ENCODE measurements at places on chromosomes 7 and 10. TPM values are rescaled to one million over a fixed set of nuclear protein-coding genes. Genes with fewer than 3 reads are reported as not detected.

HMX2 gene
- not detected for total RNA-seq

GLI3 gene
- 15.6 TPM for total RNA-seq

DNA sequence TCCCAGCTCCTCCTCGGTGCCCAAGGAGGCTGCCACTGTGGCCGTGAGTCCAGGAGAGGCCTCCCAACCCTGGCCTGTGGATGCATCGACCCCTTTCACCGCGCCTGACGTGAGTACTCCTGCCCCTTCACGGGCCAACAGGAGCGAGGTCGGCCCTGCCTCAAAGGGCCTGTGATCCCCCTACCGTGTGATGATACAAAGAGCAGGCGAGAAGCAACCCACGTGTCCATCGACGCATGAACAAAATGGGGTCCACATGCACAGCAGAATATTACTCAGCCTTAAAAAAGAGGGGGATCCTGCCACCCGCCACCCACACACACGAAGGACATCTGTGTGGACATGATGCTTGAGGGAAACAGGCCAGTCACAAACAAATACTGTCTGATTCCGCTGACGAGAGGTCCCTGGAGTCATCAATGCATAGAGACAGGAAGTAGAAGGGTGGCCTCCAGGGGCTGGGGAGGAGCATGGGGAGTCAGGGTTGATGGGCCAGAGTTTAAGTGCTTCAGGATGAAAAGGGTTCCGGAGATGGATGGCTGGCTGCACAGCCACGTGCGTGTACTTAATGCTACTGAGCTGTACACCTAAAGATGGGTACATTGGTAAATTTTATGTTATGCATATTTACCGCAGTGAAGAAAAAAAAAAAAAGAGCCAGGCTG is 151.9 kb downstream of the PRKAG2 start:
- H3K27ac ChIP-seq = no peak overlapping the region
- DNase-seq = no peak
- H3K36me3 ChIP-seq = no peaks in the 10 kb centered on the region

GRCh38 chr7:134856691-134857090 is 77.3 kb downstream of the CALD1 start:
- no peak overlapping the region for H3K4me3 ChIP-seq
- no peaks in the 10 kb centered on the region for H3K27me3 ChIP-seq
- no peak for DNase-seq
- H3K27ac ChIP-seq = no peak overlapping the region
- H3K36me3 ChIP-seq = no peaks in the 10 kb centered on the region

DNA sequence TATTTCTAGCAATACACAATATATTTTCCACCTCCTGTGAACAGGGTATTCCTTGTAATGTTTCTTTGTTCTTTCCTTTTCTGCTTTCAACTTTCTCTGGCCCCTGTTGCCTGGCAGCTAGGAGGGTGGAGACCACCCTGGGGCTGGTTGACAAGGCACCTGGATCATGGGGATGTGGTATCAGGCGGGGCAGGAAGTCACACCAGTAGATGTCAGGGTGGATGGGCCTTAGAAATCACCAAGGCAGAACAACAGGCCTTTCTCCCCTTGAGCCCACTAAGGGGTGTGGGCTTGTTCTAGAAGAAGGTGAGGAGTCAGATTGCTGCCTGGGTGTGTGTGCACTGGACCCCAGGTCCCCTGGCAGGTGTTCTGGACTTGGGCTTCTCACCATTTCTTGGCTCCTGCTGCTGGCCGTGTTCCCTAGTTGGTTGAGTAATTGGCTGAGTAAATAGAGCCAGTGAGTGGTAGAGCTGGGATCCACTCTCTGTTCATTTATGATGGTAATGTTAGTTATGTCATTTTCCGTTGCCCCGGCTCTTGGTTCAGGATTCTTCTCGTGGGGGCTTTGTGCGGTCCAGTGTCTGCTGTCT is 24.9 kb downstream of the ZNF783 start:
- peaks cover 6% of the 10 kb centered on the region for H3K4me1 ChIP-seq
- no peak overlapping the region for H3K4me3 ChIP-seq
- no peaks in the 10 kb centered on the region for H3K27me3 ChIP-seq
- H3K27ac ChIP-seq = no peak overlapping the region

GRCh38 chr10:93904901-93905300 is 11.1 kb downstream of the SLC35G1 start:
- no peaks in the 10 kb centered on the region for H3K36me3 ChIP-seq
- no peak overlapping the region for H3K27ac ChIP-seq
- no peak for DNase-seq
- H3K27me3 ChIP-seq = no peaks in the 10 kb centered on the region
- no peak overlapping the region for H3K4me3 ChIP-seq

GRCh38 chr7:88317422-88317821 is 10.7 kb upstream of the STEAP4 start:
- DNase-seq = no peak
- H3K27me3 ChIP-seq = no peaks in the 10 kb centered on the region

DNA sequence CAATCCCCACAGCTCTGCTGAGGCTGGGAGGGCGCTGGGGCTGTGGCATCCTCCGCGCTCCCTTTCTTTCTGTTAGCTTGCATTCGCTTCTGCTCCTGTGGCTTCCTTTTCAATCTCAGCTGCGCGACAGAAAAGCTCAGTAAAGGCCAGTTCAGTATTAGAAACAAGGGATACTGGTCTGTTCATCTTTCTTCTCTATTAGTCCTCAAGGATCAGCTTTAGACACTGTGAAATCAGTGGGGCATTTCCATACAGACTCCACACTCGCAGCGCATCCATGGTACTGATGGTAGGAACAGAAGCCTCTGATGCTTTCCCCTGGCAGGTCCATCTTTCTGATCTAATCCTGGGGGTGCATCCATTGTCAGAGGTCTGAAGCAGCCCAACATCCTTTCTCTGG is 163.7 kb downstream of the LYZL1 start:
- peaks cover 7% of the 10 kb centered on the region for H3K36me3 ChIP-seq
- H3K27me3 ChIP-seq = no peaks in the 10 kb centered on the region
- DNase-seq = no peak
- no peak overlapping the region for H3K4me3 ChIP-seq
- no peak overlapping the region for H3K27ac ChIP-seq
- no peaks in the 10 kb centered on the region for H3K4me1 ChIP-seq

GRCh38 chr10:30542001-30542894 is 87.3 kb downstream of the LYZL2 start:
- H3K4me3 ChIP-seq = no peak overlapping the region
- H3K27ac ChIP-seq = peak overlapping the region; percentile 82
- H3K4me1 ChIP-seq = peaks cover 33% of the 10 kb centered on the region

AZGP1 gene
- total RNA-seq = 1.6 TPM

DNA sequence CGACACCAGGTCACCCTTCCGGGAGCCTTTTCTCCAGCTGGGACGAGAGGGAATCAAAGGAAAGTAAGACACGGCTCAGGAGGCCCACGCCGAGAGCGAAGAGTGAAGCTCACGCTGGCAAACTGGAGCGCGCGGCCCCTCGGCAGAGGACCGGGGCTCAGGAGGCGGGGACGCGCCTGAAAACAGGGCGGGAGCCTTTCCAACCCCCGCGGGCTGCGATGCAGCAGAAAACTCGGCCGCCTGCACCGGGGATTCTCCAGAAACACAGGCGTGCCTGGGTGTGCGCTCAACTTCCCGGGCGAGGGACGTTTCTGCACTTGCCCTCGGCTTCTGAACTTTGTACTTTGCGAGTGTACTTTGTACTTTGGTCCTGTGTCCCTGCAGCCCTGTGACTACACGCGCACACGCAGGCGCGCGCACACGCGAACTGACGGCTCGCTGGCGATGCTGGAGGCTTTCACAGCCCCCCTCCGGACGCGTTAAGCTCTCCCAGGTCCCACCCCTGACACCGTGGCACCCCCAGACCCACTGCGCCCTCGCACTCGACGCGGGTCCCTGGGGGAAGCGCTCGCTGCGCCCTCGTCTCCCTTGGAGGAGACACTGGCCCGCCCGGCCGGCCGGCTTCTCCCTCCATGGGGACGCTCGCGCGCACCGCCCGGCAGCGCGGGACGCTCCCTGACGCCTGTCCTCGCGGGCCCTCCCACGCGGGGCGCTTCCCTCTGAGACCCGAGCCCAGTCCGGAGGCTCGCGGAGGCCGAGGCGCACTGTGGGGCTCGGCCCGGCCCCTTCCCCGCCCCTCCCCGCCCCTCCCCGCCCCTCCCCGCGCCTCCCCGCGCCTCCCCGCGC is 588 bp upstream of the PAOX start:
- no peaks in the 10 kb centered on the region for H3K36me3 ChIP-seq
- peak overlapping the region; percentile 72 for H3K4me3 ChIP-seq
- no peaks in the 10 kb centered on the region for H3K27me3 ChIP-seq
- no peak overlapping the region for H3K27ac ChIP-seq

ACBD7 gene
- total RNA-seq = 1.3 TPM

GRCh38 chr10:1679821-1680650 is 57.3 kb downstream of the ADARB2 start:
- no peak overlapping the region for H3K4me3 ChIP-seq
- H3K27ac ChIP-seq = no peak overlapping the region
- no peaks in the 10 kb centered on the region for H3K36me3 ChIP-seq
- no peak for DNase-seq
- no peaks in the 10 kb centered on the region for H3K27me3 ChIP-seq
- H3K4me1 ChIP-seq = no peaks in the 10 kb centered on the region

CELF2 gene
- 33.0 TPM for total RNA-seq

COL28A1 gene
- 0.56 TPM for total RNA-seq

GRCh38 chr7:47383072-47383471 is 198.8 kb downstream of the TNS3 start:
- peak overlapping the region; percentile 18 for H3K27ac ChIP-seq
- no peak overlapping the region for H3K4me3 ChIP-seq
- no peak for DNase-seq
- H3K4me1 ChIP-seq = peaks cover 39% of the 10 kb centered on the region
- no peaks in the 10 kb centered on the region for H3K27me3 ChIP-seq

GRCh38 chr7:141275350-141275749 is 201.5 kb downstream of the TMEM178B start:
- DNase-seq = no peak
- no peaks in the 10 kb centered on the region for H3K36me3 ChIP-seq
- H3K4me1 ChIP-seq = peaks cover 3% of the 10 kb centered on the region
- H3K27me3 ChIP-seq = no peaks in the 10 kb centered on the region

DNA sequence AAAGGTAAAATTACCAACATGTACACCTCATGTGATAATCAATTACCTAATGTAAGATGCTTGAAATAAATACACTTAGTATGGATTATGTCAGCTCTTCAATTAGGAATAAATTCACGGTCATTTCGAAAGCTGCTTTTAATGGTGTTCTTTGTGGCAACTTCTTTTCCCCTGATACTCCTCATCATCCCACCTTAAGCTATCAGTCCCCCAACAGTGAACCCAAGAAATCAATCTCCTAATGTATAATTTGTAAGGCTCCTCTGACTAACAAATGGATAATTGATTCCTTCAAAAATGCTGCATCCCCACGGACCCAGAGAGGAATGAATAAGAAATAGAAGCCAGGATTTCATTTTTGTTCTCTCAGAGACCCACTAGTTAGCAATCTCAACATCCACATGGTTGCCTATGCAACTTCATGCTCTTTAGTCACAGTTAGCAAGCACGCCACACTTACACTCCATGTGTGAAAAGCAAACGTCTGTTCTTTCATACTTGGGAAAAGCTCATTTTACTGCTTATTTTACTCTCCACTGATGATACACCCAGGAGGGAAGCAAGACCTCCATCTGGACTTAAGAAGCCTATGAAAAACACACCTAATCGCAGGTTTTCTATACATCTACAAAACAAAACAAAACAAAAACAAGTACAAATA is 70.1 kb downstream of the VPS41 start:
- DNase-seq = no peak
- no peak overlapping the region for H3K4me3 ChIP-seq
- H3K4me1 ChIP-seq = no peaks in the 10 kb centered on the region
- no peaks in the 10 kb centered on the region for H3K36me3 ChIP-seq
- no peak overlapping the region for H3K27ac ChIP-seq
